Panc1 (cell line): ENCODE measurements at places on chromosomes 11 and 22. TPM values are rescaled to one million over a fixed set of nuclear protein-coding genes. Genes with fewer than 3 reads are reported as not detected.

Gene ACR
- 0.21 TPM for total RNA-seq

Gene TRIM6
- total RNA-seq, result 53.8 TPM

Gene SLC36A4
- 30.3 TPM for total RNA-seq

Gene OR10S1
- not detected for total RNA-seq

Gene INS
- not detected for total RNA-seq

Gene RAPSN
- total RNA-seq, result 1.8 TPM

Gene DGCR6
- 2.2 TPM for total RNA-seq

Gene CDC42EP2
- 8.1 TPM for total RNA-seq

Gene REXO2
- 111 TPM for total RNA-seq

Gene CCDC15
- 2.8 TPM for total RNA-seq

Gene MPEG1
- total RNA-seq, result 0.08 TPM

Gene OR52H1
- 0.15 TPM for total RNA-seq

Gene DEPDC7
- total RNA-seq, result 7.5 TPM

Gene TRIM49
- total RNA-seq, result not detected

Gene MMP10
- total RNA-seq, result not detected

Gene KRTAP5-8
- total RNA-seq, result not detected

Gene LMO1
- not detected for total RNA-seq

Gene CDHR5
- total RNA-seq, result not detected
